ENCODE measurements at places on chromosomes 12 and 14. TPM values are rescaled to one million over a fixed set of nuclear protein-coding genes. Genes with fewer than 3 reads are reported as not detected.

KRT6C gene
- not detected for total RNA-seq

TAC3 gene
- 0.17 TPM for total RNA-seq

GPR65 gene
- total RNA-seq, result 0.17 TPM

TROAP gene
- total RNA-seq, result 0.51 TPM

OLR1 gene
- 1.2 TPM for total RNA-seq

GRIP1 gene
- 0.26 TPM for total RNA-seq

ARL1 gene
- total RNA-seq, result 76.3 TPM

C12orf43 gene
- total RNA-seq, result 11.4 TPM

CFL2 gene
- total RNA-seq, result 147 TPM

CLEC4E gene
- not detected for total RNA-seq

KRT86 gene
- 0.17 TPM for total RNA-seq

TRHDE gene
- total RNA-seq, result 7.3 TPM

AGAP2 gene
- total RNA-seq, result under 0.01 TPM

FAM181A gene
- total RNA-seq, result not detected

CLEC14A gene
- 2.6 TPM for total RNA-seq

PRKCH gene
- 5.4 TPM for total RNA-seq

MSRB3 gene
- total RNA-seq, result 31.3 TPM

CDK4 gene
- total RNA-seq, result 183 TPM

ITGB7 gene
- 0.50 TPM for total RNA-seq

HCAR3 gene
- under 0.01 TPM for total RNA-seq

GPRC5D gene
- not detected for total RNA-seq

ZDHHC22 gene
- not detected for total RNA-seq

ABCD2 gene
- 0.33 TPM for total RNA-seq

KLHDC1 gene
- 5.4 TPM for total RNA-seq

TAS2R19 gene
- 5.3 TPM for total RNA-seq

PLEKHG7 gene
- total RNA-seq, result not detected

IL26 gene
- total RNA-seq, result not detected

HCAR1 gene
- total RNA-seq, result 1.5 TPM

B4GALNT3 gene
- total RNA-seq, result not detected

TMPO gene
- 37.8 TPM for total RNA-seq

CERS5 gene
- total RNA-seq, result 36.7 TPM

TAS2R31 gene
- total RNA-seq, result 2.6 TPM

KRT78 gene
- total RNA-seq, result not detected

GLIPR1L1 gene
- not detected for total RNA-seq

SLC5A8 gene
- not detected for total RNA-seq

SDR9C7 gene
- not detected for total RNA-seq

APOF gene
- not detected for total RNA-seq

KLRK1 gene
- total RNA-seq, result not detected

CIDEB gene
- total RNA-seq, result 0.51 TPM

PYGL gene
- 58.6 TPM for total RNA-seq

NID2 gene
- 93.7 TPM for total RNA-seq

PPP1R36 gene
- 1.3 TPM for total RNA-seq

BDKRB1 gene
- 16.7 TPM for total RNA-seq

DICER1 gene
- 28.7 TPM for total RNA-seq

SIX6 gene
- not detected for total RNA-seq

GLIPR1 gene
- 36.0 TPM for total RNA-seq

KERA gene
- total RNA-seq, result not detected

ANKS1B gene
- 0.51 TPM for total RNA-seq

LALBA gene
- not detected for total RNA-seq

MARK3 gene
- 93.7 TPM for total RNA-seq

GPX2 gene
- total RNA-seq, result not detected

MFAP5 gene
- total RNA-seq, result 9.0 TPM

All from fibroblast of lung (primary cell).